PC-9 (cell line): ENCODE measurements at places on chromosomes 16 and 17.

- no peak for DNase-seq
Measured at GRCh38 chr17:48102043-48102750, 919 bp upstream of the CBX1 start.

DNA sequence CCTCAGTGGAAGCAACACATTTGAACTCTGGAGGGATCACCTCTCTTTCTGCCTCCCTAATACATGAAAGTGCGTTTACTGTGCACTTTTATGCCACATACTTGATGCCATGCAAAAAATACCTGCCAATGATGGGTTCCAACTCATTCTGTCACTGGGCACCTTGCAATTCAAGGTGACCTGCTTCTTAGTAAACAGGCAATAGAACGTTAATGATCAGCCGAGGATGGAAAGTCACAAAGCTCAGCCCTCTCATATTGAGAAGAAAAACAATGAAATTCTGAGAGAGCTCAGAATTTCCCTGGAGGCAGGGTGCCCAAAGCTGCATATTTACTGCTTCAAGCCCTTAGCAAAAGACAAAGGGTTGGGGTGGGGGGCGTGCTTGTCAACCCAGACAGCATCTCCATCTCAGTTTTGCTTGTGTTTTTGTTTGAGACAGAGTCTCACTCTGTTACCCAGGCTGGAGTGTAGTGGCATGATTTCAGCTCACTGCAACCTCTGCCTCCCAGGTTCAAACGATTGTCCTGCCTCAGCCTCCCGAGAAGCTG, 23.2 kb downstream of the LITAF start:
- no peak for DNase-seq

DNA sequence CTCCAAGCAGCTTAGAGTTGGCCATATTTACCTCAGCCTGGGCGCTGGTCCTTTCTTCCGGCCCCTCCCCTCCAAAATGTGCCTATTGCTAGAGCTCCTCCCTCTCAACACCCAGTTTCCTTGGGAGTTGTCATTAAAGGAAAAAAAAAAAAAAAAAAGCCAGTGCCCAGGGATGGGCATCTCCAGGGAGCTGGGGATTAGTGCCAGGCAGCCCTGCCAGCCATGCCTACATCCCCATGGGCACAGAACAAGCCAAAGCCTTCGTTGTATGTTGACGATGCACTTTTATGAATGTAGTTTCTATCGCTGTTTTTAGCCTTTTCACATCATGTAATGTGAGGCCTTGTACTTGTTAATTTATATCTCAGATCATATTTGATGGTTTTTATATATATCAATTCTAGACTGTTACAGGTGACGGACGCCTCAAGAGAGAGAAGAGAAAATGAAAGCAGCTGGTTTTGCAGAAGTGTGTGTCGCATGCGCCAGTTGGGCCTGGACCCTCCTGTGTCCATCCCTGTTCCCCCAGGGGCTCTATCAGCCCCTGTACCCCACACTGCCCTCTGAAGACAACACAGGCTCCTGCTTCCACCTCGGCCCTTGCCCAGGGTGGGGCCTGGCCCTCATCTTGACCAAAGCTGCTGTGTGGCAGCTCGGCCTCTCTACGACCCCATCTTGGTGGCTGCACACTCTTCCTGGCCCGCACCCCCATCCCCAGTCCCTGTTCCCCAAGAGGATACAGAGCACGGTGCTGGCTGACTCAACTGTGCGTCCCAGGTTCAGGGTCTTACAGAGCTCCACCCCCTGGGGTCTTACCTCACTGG, 4.8 kb downstream of the LIMD2 start:
- DNase-seq = no peak

- no peak for DNase-seq
Measured at GRCh38 chr16:2526135-2526534, 5.1 kb downstream of the CEMP1 start.

DNA sequence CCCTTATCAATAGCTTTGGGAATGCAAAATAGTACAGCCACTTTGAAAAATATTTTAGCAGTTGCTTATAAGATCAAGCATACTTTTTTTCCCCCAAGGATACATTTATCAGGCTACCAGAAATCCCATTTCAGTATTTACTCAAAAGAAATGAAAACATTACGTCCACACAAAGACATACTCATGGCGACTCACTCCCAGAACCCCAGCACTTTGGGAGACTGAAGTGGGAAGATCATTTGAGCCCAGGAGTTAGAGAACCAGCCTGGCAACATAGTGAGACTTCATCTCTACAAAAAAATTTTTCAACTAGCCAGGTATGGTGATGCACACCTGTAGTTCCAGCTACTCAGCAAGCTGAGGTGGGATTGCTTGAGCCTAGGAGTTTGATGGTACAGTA, 5.9 kb downstream of the SKA2 start:
- DNase-seq = peak; percentile 7

GRCh38 chr17:76153202-76153601, 12.2 kb upstream of the FOXJ1 start:
- DNase-seq = no peak

- DNase-seq = no peak
Measured at GRCh38 chr17:21294321-21295035, 10.0 kb downstream of the MAP2K3 start.

DNA sequence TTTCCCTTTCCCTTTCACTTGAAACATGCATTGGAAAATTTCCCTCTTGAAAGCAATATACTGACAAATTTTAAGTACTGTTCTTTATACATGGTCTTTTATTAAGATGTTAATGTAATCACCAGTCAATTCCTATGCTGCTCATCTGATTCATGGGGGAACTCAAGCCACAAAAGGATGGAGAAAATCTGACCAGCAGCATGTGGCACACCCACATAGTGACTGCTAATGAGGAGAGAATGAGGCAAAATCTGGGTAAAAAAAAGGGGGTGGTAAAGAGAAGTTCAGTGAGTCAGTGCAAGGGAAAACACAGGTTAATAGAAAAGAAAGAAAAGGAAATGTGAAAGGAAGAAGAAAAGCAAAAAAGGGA, 11.3 kb downstream of the RFFL start:
- DNase-seq = no peak

- DNase-seq = no peak
Measured at GRCh38 chr17:74433421-74434121, 1.7 kb downstream of the GPRC5C start.

- DNase-seq = no peak
Measured at GRCh38 chr17:52255347-52255746, 96.8 kb upstream of the CA10 start.

GRCh38 chr16:80369138-80369958, 171.4 kb upstream of the DYNLRB2 start:
- peak; percentile 3 for DNase-seq

DNA sequence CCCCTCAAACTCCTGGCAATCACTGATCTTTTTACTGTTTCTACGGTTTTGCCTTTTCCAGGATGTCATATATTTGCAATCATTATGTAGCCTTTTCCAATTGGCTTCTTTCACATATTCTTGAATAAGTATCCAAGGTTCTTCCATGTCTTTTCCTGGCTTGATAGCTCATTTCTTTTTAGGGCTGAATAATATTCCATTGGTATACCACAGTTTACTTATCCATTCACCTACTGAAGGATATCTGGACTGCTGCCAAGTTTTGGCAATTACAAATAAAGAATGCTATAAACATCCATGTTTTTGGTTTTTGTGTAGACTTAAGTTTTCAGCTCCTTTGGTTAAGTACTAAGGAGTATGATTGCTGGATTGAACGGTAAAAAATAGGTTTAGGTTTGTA, 16.0 kb downstream of the GPATCH8 start:
- DNase-seq = no peak

GRCh38 chr16:27324851-27325301, 11.1 kb downstream of the IL4R start:
- DNase-seq = no peak

DNA sequence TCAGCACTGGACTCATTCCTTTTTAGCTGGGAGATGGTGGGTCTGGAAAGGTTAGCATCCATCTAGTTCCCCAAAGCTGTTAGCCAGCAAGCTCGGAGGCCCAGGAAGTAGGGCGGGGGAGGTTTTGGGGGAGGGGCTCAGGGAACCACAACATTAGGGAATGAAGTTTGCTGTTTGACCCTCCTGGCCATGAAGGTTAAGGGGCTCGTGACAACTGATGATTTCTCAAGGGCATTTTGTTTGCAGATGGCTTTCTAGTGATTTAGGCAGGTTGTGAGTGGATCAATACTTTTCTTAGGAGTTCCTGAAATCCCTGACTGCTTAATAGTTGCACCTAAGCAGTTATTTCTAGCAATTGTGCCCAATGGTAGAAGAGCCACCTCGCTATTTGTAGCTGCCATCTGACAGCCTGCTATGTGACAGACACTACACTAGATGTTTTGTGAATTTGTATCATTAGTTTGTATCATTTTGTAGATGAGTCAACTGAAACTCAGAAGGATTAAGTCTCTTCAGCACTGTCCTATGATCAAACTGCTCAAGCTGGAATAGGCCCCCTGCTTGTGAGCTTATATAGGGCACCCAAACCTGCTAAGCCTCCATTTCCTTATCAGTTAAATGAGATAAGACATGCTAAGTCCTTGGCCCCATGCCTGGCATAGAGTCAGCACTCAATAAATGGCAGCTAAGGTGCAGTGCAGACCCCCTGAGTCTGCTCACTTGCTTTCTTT, 146.4 kb downstream of the IRX3 start:
- no peak for DNase-seq

DNA sequence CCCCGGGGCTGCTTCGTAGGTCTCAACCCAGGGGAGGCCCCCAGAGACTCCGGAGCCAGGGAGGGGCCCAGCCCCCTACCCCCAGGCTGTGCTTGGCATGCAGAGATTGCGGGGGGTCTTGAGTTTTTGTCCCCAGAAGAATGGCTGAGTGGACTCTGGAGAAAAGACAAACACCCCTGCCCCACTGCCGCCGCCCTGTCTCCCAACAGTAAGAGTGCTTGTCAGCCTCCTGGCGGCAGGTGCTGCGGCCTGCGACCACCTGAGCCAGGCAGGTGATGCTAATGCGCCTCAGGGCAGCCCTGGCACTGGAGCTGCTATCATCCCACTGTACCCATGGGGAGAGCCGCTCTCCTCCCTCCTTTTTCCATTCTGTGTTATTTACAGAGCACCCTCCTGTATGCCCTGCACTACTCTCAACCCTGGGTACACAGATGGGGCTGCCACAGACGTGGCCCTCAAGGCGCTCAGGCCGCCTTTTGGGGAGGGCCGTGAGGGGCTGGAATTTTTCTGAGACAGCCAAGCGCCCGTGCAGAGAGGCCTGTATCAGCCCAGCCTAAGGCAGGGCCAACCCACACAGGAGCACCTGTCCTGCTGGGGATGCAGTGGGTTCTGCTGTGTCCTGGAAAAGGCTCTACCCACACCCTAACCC, 2.6 kb upstream of the IL17C start:
- no peak for DNase-seq
